ENCODE measurements at places on chromosomes 6 and 20.

- no peak for DNase-seq
Measured at GRCh38 chr6:1077478-1078416, 234.2 kb upstream of the FOXQ1 start.

- DNase-seq, result no peak
Measured at GRCh38 chr6:87832025-87832825, 130.2 kb upstream of the AKIRIN2 start.

GRCh38 chr6:109477725-109478124 is 5.3 kb downstream of the ZBTB24 start:
- DNase-seq, result no peak

GRCh38 chr6:152223636-152224035 is 413.5 kb downstream of the SYNE1 start:
- no peak for DNase-seq

- DNase-seq, result no peak
Measured at GRCh38 chr6:167537816-167538215, 212.9 kb downstream of the TTLL2 start.

GRCh38 chr20:9647741-9648140 is 133.4 kb downstream of the LAMP5 start:
- DNase-seq, result no peak

- DNase-seq, result no peak
Measured at GRCh38 chr6:136992113-136992512, 52.7 kb downstream of the IL20RA start.
